ENCODE measurements at places on chromosomes 5 and 9. TPM values are rescaled to one million over a fixed set of nuclear protein-coding genes. Genes with fewer than 3 reads are reported as not detected.
A peak's percentile ranks its signal among the peaks of the same experiment; 100 is the strongest.

SIT1 gene
- 73.5 TPM for polyA plus RNA-seq

DNA sequence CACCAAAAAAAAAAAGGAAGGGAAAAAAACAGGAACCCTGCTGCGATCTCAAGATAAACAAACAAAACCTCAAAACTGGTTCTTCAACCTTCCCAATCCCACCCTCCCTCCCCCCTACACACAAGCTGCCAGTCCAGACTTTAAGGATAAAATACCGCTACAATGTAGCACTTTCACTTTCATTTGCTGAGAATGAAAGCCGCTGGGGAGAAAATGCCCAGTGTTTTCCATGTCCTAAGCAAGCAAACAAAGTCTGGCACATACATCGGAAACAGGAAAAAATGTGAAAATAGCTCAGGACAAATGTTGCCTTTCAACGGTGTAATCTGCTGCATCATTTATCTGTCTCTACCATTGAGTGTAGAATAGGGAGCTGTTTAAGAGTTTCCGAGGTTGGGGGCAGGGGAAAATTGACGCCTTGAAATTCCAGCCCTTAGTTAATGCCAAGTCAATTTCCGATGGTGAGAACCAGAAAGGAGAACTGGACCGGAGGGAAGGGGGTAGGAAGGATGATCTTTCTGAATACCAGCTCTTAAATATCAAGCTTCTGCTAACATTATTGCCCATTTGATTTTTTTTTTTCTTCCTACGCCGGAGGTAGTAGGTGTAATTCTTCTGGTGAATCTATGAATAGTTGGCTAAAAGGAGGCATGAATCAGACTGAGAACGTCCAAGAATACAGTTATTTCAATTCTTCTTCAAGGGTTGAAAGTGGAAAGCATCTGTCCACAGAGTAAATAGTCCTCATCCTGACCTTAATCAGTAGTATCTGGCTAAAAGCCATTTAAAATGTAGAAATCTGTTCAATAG is 1.2 kb upstream of the ADAMTS6 start:
- peak; percentile 17 for DNase-seq

DNA sequence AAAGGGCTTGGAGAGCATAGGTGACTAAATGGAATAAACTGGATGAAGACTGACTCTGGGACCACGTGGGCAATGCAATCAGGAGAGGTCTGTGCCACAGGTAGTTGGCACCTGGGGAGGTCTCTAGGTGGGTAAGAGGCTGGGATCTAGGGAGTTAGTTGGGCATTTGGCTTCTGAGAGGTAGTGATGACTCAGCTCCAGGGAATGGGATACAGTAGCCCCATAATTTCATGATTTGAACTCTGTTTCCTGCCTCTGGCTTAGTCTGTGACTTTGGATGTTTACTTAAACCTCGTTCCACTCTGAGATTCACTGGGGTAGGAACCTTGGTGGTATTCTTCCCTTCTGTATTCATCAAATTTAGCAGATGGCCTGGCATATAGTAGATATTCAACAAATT is 240.8 kb downstream of the KIF4B start:
- DNase-seq: no peak

GRCh38 chr9:121888438-121888775 is 204.7 kb downstream of the TTLL11 start:
- DNase-seq: no peak

- DNase-seq: no peak
Measured at GRCh38 chr9:75429531-75430475, 341.5 kb downstream of the OSTF1 start.

DNA sequence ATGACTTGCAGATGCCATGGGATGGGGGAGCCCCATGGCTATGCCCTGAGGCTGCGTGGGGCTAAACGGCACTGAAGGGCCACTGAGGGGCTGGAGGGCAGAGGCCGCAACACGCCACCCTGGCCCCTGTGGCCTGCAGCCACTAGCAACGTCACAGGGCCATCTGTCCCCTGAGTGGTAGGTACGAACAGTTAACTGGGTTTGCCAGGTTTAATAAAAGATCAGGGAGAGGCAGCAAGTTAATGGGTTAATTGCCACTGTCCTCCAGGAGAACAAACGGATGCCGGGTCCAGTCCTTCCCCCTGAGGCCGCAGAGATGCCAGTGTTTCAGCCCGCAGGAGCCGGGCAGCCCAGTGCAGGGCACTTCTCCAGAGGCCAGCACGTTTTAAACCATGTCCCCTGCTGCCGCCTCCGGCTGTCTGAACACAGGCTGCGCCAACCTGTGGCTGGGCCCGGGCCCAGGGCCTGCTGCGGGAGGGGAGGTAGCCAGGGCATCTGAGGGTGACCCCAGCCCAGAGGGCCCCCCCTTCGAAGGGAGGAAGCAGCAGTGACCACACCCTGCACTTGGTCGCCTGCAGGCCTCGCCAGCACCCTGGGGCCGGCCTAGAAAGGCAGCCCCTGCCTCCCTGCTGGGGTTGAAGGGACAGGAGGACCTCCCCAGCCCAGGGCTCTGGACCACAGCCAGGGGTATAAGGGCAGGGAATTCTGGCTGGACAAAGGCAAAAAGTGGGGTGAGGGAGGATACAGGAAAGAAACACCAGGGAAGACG is 227.3 kb downstream of the FANCC start:
- no peak for DNase-seq

HACD4 gene
- polyA plus RNA-seq: 1.2 TPM

GRCh38 chr5:176632745-176633144 is 2.3 kb downstream of the EIF4E1B start:
- DNase-seq: no peak

TMEM215 gene
- polyA plus RNA-seq: not detected

DNA sequence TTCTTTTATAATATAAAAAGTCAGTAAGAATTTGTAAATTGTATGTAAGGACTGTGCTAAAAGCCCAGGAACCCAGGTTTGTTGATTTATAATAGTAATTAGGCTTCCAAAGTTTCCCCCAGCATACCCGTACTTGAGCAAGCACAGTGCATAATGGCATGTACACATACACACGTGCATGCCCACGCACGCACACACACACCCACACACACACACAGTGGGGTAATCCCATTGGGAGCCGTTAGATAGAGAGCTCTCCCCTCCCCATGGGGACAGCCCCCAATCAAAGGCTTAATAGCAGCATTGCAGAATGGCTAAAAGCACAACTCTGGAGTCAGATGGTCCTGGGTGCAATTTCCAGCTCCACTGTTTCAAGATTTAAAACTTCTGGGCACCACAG is 319.7 kb upstream of the RFX3 start:
- no peak for DNase-seq

- no peak for DNase-seq
Measured at GRCh38 chr5:14545862-14546261, 35.7 kb upstream of the OTULINL start.

GLRA1 gene
- polyA plus RNA-seq: not detected

OTP gene
- polyA plus RNA-seq: not detected

EIF4E1B gene
- polyA plus RNA-seq: not detected

GRCh38 chr9:127877566-127877998 is at the start of gene AK1:
AK1 (minus strand) TSS chr9:127877675; CDS start chr9:127874617, 3,058 bp downstream.
- no peak for DNase-seq

BHMT2 gene
- polyA plus RNA-seq: not detected

DNA sequence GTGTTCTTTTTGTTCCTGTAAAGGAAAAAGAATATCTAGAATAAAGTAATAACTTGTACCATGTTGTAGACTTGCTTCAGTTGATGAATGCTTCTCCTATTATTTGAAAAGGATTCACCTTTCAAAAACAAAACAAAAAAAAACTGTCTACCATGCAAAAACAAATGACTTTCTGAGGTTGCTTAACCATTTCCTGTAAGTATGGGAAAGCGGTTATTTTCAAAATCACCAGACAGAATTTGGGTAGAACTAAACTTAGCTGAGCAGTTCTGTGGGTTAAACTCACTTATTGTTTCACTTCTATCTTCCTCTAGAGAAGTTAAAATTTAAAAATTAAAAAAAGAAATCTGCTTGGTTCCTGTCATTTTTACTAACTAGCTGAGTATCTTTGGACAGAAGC is 25.2 kb downstream of the LNPEP start:
- peak; percentile 59 for DNase-seq

ESM1 gene
- not detected for polyA plus RNA-seq

DNA sequence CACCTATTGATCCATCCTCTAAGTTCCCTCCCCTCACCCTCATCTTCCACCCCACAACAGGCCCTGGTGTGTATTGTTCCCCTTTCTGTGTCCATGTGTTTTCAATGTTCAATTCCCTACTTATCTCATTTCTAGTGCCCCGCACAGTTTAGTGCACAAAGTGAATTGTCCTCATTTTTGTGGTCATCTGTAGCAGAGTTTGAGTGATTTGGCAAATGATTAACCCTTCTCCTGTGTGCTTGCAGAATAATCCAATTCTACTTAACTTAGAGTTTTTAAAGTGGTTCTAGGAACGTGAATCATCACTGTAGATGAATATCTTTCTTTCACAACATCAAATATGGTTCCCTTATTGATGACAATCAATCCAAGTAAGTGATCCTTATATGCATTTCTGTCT is 6.3 kb upstream of the HAPLN1 start:
- DNase-seq: no peak

DNA sequence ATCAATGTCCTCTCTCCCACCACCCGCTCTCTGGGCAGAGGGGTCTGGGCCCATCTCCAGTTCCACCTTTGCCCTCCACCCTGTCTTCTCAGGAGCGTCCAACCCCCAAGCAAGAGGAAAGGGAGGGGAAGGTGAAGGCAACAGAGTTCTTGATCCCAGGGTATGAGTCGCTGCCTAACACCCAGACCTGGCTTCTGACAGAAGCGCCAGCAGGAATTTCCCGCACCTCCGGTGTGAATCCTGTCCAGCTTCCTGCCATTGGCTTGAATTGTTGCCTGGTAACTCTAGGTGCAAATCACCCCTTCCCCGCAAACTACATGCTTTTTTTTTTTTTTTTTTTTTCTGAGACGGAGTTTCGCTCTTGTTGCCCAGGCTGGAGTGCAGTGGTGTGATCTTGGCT is 84.2 kb upstream of the IER5L start:
- no peak for DNase-seq

SLC45A2 gene
- not detected for polyA plus RNA-seq

ANKRD31 gene
- polyA plus RNA-seq: 0.05 TPM

DNA sequence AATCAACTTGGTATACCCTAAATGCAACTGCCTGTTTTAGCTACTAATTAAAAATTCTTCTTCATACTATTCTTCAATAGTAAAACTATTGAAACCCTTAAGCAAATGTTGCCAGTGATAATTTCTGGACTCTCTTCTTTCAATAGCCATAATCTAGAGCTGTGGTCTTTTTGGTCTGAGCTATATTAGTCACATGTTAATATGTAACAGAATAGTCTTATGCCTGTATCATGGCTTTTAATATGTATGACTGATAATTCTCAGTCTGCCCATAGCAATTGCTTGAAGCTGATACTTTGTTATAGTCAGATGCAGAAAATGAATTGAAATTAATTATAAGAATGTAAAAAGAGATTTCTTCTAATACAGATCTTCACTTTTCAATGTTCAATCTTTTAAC is 1871.9 kb upstream of the CDH6 start:
- DNase-seq: no peak

GHR gene
- polyA plus RNA-seq: not detected

- DNase-seq: no peak
Measured at GRCh38 chr5:54908774-54909525, 76.4 kb downstream of the ESM1 start.

SPINK6 gene
- not detected for polyA plus RNA-seq

ELAVL2 gene
- polyA plus RNA-seq: not detected

TMC1 gene
- polyA plus RNA-seq: not detected

SLC36A2 gene
- polyA plus RNA-seq: not detected

SPATA31E1 gene
- not detected for polyA plus RNA-seq

- no peak for DNase-seq
Measured at GRCh38 chr5:56639476-56639875, 175.9 kb upstream of the MAP3K1 start.

DNA sequence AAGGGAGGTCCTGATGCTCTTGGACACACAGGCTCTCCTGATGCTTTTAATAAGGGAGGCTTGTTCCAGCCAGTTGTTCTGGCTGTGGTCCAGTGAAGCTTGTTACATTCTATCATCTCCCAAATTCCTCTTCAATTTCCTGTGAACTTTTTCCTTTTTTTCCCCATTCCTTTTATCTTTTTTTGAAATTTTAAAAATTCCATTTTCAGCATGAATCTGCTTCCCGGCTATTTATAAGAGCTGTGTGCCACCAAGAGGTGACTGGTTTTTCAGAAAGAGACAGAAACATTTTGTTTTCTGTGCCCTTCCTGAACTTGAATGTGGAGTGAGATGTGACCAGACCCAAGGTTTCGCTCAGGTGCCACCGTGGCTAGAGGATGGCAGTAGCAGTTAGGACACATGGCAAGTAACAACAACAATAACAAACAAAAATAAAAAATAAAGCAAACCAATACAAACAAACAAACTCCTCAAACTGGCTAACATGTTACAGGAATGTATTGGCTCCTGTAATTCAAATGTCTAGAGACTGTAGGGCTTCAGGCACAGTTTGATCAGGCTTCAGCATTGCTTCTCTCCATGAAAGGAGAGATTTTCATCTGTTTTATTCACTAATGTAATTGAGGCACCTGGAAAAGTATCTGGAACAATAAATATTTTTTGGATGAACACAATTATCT is 121.1 kb downstream of the BOD1 start:
- DNase-seq: no peak

DNA sequence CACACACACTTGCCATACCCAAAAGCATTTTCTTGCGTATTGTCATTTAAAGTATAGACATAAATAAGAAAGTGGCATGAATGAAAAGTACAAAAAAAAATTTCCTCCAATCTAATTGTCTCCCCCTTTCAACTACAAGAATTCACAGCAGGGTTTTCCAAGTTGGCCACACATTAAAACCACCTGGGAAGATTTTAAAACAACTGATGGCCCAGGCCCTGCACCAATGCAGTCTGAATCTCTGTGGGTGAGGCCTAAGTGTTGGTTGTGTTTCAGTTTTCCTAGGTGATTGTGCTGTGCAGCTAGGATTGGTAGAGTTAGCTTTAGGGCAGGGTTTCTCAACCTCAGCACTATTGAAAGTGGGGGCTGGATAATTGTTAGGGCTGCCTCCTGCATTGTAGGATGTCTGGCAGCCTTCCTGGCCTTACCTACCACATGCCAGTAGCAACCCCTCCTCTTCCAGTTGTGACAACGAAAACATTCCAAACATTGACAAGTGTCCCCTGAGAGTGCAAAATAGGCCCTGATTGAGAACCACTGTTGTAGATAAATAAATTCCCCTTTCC is 337.1 kb downstream of the KIAA0825 start:
- no peak for DNase-seq

GRCh38 chr9:98801969-98802371 is 5.5 kb upstream of the GALNT12 start:
- DNase-seq: no peak

GPX8 gene
- not detected for polyA plus RNA-seq

GRCh38 chr5:34687269-34688011 is 31.3 kb downstream of the RAI14 start:
- no peak for DNase-seq

BTNL9 gene
- polyA plus RNA-seq: 0.66 TPM

- no peak for DNase-seq
Measured at GRCh38 chr5:155794795-155795194, 532.2 kb upstream of the SGCD start.
